ENCODE measurements at places on chromosomes 7 and 10. TPM values are rescaled to one million over a fixed set of nuclear protein-coding genes. Genes with fewer than 3 reads are reported as not detected.

- ATAC-seq, result no peak
Measured at GRCh38 chr7:96315125-96315512, 6.8 kb downstream of the SLC25A13 start.

DNA sequence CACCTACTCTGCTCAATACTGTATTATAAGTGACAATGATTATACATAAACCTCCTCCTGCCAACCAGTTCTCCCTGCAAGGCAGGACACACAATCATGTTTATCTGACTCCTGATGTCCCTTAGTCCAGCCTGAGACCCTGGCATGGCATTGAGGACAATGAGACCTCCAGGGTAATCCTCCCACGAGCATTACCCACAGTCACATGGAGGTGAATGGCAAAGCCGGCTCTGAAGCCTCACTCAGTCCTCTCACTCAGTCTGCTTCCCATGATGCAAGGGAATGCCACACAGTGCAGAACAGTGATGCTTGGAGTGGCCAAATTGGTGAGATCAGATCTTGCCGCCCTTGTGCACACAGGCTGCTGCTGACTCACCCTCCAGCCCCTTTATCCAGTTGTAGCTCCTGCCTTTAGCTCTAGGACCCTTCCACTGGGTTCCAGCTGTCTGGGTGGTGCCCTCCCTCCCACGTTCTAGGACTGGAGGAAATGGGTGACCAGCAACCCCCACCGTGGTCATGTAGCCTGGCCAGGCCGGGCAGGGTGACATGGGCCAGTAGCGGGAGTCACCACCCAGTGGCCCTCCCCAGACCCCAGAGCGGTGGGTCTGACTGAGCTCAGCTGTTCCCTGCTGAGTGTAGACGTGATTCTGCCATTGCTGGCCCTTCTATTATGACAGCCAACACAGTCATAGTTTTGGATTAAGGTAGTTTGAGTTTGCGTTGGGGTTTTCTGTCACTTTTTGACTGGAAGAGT is 5.5 kb upstream of the ADCY1 start:
- ATAC-seq, result no peak

- ATAC-seq, result no peak
Measured at GRCh38 chr10:62618576-62619412, 185.7 kb upstream of the ADO start.

- no peak for ATAC-seq
Measured at GRCh38 chr7:28163949-28164348, 16.6 kb downstream of the JAZF1 start.

- ATAC-seq, result no peak
Measured at GRCh38 chr7:12648704-12649261, 38.6 kb upstream of the ARL4A start.

DNA sequence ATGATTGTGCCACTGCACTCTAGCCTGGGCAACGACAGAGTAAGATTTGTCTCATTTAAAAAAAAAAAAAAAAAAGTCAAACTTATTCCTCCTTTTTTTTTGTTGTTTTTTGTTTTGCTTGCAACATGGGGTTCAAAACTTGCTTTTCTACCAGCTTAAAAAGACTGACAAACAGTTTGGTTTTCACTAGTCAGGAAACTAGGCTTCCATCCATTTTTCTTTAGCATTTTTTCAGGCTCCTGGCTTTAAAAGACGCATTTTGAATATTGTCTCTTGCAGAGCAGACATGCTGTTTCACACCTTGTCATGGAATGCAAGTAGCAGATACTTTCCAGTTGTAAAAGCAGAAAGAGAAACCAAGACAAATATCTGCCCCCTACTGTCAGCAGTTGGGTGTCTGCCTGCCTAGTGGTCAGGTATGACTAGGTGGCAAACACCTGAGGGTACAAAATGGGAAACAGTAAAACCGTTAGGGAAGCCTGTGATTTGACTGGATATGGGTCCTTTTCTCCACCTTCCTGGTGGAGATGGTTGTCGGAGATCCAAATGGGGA is 139.9 kb downstream of the CCDC71L start:
- ATAC-seq, result no peak

DNA sequence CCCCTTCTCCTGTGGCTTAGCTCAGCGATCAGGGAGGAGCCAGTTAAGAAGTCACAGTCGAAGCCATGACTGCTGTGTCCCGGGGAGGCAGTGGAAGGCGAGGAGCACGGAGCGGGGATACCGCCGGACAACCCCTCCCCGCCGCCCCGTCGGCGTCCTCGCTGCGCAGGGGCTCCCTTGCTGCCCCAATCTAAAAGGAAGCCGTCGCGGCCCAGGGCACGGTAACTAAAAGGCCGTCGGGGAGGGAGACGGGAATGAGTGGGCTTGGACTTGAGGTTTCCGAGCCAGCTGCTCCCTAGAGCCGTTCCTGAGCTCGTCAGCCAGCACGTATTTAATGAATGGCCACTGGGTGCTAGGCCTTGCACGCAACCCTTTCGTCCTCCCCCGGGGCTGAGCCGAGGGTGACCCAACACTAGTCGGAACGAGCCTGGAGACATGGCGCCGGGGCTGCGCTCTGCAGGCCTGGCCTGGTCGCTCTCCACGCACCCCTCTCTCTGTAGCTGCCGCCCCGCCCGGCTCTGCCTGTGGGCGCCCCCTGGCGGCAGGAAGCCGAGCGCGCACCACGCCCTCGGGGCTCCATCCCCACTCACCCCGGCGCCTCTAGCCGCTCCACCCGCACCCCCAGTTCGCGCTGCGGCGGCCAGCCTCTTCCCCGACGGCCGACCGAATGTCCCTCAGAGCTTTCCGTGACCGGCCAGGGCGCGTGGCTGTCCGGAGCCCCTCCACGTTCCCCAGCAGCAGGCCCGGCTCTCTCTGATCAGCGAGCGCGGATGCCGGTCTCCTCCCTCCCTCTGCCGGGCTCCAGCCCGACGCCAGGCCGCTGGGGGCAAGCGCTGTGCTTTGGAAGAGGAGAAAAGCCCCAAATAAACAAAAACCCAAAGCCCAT is 29.3 kb upstream of the KCNK18 start:
- peak; percentile 91 for ATAC-seq

- no peak for ATAC-seq
Measured at GRCh38 chr7:138919911-138920310, 61.3 kb downstream of the KIAA1549 start.

- no peak for ATAC-seq
Measured at GRCh38 chr7:98630149-98630548, 13.1 kb downstream of the NPTX2 start.

DNA sequence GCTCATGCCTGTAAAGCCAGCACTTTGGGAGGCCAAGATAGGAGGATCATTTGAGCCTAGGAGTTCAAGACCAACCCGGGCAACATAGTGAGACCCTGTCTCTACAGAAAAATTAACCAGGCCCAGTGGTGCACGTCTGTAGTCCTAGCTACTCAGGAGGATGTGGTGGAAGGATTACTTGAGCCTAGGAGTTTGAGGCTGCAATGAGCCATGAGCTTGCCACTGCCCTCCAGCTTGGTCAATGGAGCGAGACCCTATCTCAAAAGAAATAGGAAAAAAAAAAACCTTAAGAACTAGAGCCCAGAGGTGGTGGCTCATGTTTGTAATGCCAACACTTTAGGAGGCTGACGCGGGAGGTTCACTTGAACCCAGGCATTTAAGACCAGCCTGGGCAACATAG is 2.2 kb downstream of the STRA8 start:
- ATAC-seq, result no peak

DNA sequence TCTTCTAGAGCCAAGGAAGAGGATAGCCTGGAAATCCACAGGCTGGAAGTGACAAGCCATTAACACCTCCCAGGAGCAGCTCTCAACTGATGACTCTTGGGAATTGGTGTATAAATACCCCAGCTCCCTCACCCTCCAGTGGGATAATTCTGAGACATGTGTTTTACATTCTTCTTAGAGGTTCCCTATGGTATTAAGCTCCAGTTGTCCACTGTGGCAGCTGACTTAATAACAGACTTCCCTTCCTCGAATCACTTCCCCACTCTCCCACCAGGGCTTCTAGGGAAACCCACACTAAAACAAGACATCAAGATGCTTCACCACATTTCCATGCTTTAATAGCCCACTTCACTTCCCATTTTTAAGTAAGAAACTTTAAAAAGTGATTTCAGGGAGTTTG is 47.2 kb downstream of the FAM107B start:
- ATAC-seq, result no peak

GRCh38 chr7:103079836-103080235 is 4.9 kb downstream of the ARMC10 start:
- no peak for ATAC-seq

GRCh38 chr7:101537205-101537604 is 91.9 kb downstream of the MYL10 start:
- no peak for ATAC-seq

The OR6B1 gene
- not detected for total RNA-seq

DNA sequence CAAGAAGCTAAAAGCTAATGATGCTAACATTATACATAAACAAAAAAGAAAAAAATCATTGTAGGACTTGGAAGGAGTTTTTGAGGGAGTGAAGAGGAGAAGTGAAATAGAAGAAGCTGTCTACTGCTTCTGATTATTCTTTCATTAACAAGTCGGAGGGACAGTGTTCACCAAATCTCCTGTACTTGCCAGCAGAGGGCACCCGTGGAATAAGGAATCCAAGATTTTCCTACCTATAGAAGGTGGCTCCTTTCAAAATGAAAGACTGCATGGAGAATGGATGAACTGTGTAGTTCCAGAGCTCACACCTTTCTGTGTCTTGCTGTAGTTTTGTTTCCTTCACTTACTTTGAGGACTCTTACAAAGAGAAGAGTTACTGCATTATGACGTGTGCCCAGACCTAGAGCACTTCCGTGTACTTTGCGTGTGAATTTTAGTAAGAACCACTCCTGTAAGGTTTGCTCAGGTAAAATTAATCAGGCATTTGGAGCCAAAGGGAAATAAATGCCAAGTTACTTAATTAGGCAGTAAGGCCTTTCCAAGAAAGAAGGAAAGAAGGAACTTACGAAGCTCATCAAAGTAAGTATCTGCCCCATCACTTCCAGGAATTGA is 145.1 kb downstream of the SEMA3D start:
- ATAC-seq, result no peak

The STAM gene
- total RNA-seq, result 27.0 TPM

DNA sequence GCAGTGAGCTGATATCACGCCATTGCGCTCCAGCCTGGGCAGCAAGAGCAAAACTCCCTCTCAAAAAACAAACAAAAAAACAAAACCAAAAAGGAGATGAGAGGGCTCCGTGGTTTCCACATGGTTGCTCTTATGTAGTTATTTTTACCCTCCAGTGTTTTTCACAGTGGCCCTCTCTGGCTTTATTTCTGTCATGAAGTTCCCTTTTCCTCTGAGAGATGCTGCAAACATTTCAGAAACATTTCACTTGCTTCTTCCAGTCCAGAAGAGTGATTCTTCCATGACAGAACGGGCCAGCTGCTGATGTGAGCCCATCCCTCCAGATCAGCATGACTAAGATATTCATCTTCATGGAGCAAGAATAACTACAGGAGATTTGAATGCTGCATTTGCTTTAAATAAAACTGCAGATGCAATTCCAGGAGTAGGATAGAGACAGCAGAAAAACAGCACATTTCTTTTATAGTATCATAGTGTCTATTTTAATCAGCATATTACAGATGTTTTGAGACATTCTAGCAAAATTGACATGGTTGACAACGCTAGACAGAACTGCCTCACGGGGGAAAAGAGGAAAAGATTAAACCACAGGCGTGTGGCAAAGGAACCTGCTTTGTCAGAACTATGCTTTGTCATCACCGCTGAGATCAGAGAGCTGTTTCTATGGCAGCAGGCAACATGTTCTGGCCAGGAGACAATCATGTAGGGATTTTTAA is 40.3 kb downstream of the NRCAM start:
- ATAC-seq, result peak; percentile 69

The PTPRZ1 gene
- not detected for total RNA-seq

- peak; percentile 97 for ATAC-seq
Measured at GRCh38 chr7:106717955-106718871, 57.3 kb upstream of the CCDC71L start.

The H2BK1 gene
- not detected for total RNA-seq

The SORCS1 gene
- not detected for total RNA-seq

- no peak for ATAC-seq
Measured at GRCh38 chr10:104209575-104210198, 22.5 kb downstream of the CFAP43 start.

DNA sequence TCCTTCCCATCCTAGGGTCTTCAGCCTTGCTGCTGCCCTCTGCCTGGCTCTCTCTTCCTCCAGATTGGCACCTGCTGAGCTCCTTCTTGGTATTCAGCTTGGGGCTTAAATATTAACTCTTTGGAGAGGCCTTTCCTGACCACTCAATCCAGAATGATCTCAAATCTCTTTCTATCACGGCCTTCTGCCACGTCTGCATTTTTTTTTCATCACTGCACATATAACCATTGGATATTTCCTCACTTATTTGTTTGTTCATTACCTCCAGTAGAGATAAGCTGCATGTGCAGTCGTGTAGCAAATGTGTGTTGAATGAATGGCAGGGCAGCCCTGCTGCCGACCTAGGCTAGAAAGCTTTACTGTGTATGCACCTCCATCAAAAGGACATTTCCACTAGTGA is 51.6 kb upstream of the MPP7 start:
- no peak for ATAC-seq

The CPN1 gene
- not detected for total RNA-seq

The MYOZ1 gene
- total RNA-seq, result not detected

The ARMH3 gene
- 38.5 TPM for total RNA-seq

GRCh38 chr7:33841705-33842129 is 63.6 kb upstream of the BMPER start:
- no peak for ATAC-seq

Data from activated T-helper 17 cell treated with anti-CD3 and anti-CD28 coated beads, Interleukin-2, amount 50 U/mL, for 72 hours (primary cell).